ENCODE measurements at places on chromosomes 7 and 10.
A peak's percentile ranks its signal among the peaks of the same experiment; 100 is the strongest.

GRCh38 chr10:111756217-111757061 lies 427.1 kb downstream of the GPAM start:
- DNase-seq, result peak; percentile 7

- DNase-seq, result no peak
Observed at GRCh38 chr7:39810204-39810642, 139.8 kb upstream of the CDK13 start.

- no peak for DNase-seq
Observed at GRCh38 chr7:98107313-98107721, 655 bp downstream of the LMTK2 start.

GRCh38 chr10:96987842-96988175 lies 155.7 kb downstream of the LCOR start:
- no peak for DNase-seq

GRCh38 chr10:28958468-28958867 lies 281.1 kb downstream of the BAMBI start:
- DNase-seq, result no peak

- no peak for DNase-seq
Observed at GRCh38 chr7:104174798-104175197, 33.0 kb downstream of the ORC5 start.
